Activated naive CD8-positive, alpha-beta T cell treated with anti-CD3 and anti-CD28 coated beads for 36 hours (primary cell): ENCODE measurements at places on chromosomes 5 and 9.

- H3K36me3 ChIP-seq = peaks cover 9% of the 10 kb centered on the region
- no peaks in the 10 kb centered on the region for H3K27me3 ChIP-seq
- no peak overlapping the region for H3K27ac ChIP-seq
- H3K4me3 ChIP-seq = no peak overlapping the region
Observed at GRCh38 chr5:132704875-132705274, 31.1 kb downstream of the IL4 start.

DNA sequence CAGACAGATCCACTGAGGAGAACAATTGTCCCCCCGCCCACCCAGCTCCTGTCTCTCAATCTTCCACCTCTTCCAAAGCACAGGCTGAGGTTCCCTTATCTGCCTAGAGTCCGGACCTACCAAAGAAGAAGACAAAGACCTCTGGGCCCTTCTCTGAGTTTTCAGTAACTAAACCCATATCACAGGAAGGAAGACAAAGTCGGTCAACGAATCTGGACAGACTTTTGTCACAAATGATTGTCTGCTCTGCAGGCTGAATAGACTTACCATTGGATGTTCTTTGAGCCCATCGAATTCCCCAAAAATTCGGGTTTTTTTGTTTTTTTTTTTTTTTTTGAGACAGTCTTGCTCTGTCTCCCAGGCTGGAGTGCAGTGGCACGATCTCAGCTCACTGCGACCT is 58.0 kb downstream of the C9orf50 start:
- no peaks in the 10 kb centered on the region for H3K36me3 ChIP-seq
- peaks cover 8% of the 10 kb centered on the region for H3K27me3 ChIP-seq
- H3K4me1 ChIP-seq = peaks cover 2% of the 10 kb centered on the region
- no peak for DNase-seq
- H3K27ac ChIP-seq = no peak overlapping the region

GRCh38 chr5:107500347-107500746 is 170.4 kb downstream of the EFNA5 start:
- no peak for DNase-seq
- H3K27me3 ChIP-seq = peaks cover 20% of the 10 kb centered on the region
- H3K4me3 ChIP-seq = no peak overlapping the region
- H3K4me1 ChIP-seq = peaks cover 5% of the 10 kb centered on the region

- peak; percentile 59 for DNase-seq
- peaks cover 33% of the 10 kb centered on the region for H3K36me3 ChIP-seq
- peak overlapping the region; percentile 85 for H3K4me3 ChIP-seq
- peaks cover 64% of the 10 kb centered on the region for H3K4me1 ChIP-seq
- peak overlapping the region; percentile 98 for H3K27ac ChIP-seq
Observed at GRCh38 chr9:97985058-97985861, 2.1 kb downstream of the ANP32B start.

GRCh38 chr9:99307851-99308250 is 85.8 kb downstream of the SEC61B start:
- no peak overlapping the region for H3K27ac ChIP-seq
- no peak for DNase-seq
- H3K36me3 ChIP-seq = no peaks in the 10 kb centered on the region
- no peaks in the 10 kb centered on the region for H3K27me3 ChIP-seq
- no peaks in the 10 kb centered on the region for H3K4me1 ChIP-seq

DNA sequence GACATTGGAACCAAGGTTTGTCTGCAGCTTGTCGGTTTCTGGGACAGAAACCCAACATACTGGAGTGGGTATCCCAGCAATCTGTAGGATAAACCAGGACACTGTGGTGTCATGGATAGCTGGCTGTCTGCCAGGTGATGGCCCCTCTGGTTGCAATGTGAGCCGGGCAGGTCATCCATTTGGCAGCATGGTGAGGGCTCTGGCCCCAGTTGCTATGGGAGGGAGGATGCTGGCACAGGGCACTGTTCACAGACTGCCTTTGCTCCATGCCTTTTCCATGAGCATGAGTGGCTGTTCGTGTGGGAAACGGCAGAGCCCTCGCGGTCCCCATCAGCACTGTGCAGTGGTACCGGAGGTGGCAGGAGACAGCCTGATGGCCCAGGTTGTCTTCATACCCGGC is 6.4 kb downstream of the S1PR3 start:
- peaks cover 42% of the 10 kb centered on the region for H3K27me3 ChIP-seq
- no peak overlapping the region for H3K27ac ChIP-seq
- peaks cover 3% of the 10 kb centered on the region for H3K4me1 ChIP-seq
- no peak overlapping the region for H3K4me3 ChIP-seq

DNA sequence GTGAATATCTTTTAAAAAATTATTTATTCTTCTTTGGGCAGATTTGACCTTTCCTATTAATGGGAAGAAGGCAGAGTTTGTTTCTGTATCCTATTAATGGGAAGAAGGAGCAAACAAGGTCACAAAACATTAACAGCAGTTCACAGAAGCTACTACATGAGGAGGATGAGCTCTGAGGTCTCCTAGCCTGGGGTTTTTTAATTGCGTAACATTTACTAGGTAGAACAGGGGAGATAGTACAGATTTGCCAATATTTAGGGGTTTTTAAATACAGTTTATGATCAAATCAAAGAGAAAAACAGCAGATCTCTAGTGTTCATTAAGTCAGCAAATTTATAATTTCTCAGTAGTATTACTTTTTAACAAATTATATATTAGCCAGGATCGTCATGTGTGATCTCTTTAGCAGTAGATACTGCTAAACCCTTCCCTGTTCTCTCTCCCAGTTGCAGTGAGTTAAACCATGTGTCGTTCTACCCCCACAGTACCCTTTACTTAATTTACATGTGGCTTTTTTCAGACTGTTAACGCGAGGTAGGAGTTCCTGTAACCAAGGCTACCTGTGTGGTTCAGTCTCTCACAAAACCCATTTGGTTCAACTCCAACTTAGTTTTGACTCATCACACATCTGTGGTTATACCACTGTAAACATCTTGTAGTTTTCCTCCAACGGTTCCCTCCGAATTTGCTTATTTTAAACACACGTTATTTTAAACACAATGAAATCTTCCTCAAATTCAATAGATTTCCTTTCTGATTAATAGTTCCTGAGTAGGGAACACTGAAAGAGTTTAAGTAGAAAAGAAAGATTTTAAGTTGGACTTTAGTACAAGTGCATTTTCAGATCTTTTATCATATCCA is 13.3 kb downstream of the SLC25A46 start:
- peaks cover 47% of the 10 kb centered on the region for H3K36me3 ChIP-seq
- peak overlapping the region; percentile 42 for H3K4me3 ChIP-seq
- H3K4me1 ChIP-seq = peaks cover 54% of the 10 kb centered on the region
- no peaks in the 10 kb centered on the region for H3K27me3 ChIP-seq

DNA sequence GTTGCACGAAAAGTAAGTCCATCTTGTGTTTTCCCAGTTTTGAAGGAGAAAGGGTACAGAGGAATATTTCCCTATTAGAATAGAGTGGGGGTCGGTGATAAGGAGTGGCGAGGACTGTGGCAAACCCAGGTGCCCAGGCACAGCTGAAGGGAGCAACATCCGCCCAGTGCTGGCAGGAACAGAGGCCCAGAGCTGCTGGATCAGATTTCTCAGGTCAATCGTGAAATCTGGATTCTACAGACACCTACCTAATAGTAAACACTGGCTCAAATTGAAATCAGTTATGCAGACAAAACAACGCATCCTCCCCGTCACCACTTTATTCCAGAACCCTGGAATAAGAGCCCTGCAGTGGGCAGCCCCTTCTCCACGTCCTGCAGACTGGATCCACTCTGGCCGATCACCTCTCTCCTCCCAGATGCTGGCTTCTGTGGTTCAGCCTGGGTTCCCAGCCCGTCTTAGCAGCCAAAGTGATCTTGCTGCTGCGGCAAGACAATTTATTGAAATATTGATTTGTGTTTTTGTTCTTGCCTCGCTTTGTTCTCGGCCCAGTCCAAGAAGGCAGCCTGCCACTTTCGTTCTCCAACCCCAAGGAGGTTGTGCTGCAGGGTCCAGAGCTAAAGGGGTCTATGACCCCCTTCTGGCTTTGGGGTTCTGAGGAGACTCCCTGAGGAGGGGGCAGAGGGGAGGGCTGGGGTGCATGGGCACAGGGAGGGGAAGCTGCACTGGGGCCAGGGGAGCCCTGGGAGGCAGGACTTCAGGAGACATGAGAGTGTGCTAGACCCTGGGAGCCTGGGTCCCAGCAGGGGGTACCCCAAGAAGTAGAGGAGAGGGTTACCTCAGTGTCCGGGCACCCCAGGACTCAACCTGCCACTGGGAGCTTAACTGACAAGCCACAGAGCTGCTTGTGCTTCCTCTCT is 103.3 kb downstream of the ZNF354C start:
- no peak overlapping the region for H3K27ac ChIP-seq
- peaks cover 3% of the 10 kb centered on the region for H3K4me1 ChIP-seq
- H3K36me3 ChIP-seq = no peaks in the 10 kb centered on the region
- H3K27me3 ChIP-seq = peaks cover 3% of the 10 kb centered on the region
- no peak for DNase-seq

DNA sequence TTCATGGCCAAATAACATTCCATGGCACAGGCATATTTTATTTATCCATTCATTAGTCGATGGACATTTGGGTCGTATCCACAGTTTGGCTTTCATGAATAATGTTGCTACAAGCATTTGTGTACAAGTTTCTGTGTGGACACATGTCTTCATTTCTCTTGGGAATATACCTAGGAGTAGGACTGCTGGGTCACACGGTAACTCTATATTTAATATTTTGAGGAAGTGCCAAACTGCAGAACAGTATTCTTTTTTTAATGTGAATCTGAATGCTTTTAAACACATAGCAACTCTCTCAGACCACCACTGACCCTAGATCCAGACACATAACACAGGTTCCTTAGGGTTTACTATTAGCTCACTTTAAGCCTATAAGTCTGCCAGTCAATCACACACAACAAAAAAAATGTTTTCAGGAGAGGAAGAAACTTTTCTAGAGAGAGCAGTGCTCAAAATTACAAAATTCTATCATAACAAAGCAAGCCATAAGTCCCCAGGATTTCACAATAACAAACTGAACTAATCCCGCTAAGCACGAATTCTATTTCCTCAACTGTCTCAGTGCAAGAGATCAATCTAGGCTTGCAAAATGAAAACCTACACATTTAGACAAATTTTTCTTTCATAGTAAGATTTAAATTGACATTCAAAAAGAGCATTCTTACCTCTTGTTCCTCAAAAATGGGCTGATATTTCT is 41.8 kb upstream of the GABBR2 start:
- no peak overlapping the region for H3K4me3 ChIP-seq
- no peaks in the 10 kb centered on the region for H3K27me3 ChIP-seq
- H3K27ac ChIP-seq = no peak overlapping the region
- H3K36me3 ChIP-seq = peaks cover 37% of the 10 kb centered on the region
- no peak for DNase-seq
- no peaks in the 10 kb centered on the region for H3K4me1 ChIP-seq

GRCh38 chr5:56060276-56061110 is 65.7 kb upstream of the IL6ST start:
- DNase-seq = peak; percentile 70
- H3K27ac ChIP-seq = peak overlapping the region; percentile 38
- no peaks in the 10 kb centered on the region for H3K27me3 ChIP-seq
- peak overlapping the region; percentile 6 for H3K4me3 ChIP-seq
- H3K4me1 ChIP-seq = peaks cover 69% of the 10 kb centered on the region

DNA sequence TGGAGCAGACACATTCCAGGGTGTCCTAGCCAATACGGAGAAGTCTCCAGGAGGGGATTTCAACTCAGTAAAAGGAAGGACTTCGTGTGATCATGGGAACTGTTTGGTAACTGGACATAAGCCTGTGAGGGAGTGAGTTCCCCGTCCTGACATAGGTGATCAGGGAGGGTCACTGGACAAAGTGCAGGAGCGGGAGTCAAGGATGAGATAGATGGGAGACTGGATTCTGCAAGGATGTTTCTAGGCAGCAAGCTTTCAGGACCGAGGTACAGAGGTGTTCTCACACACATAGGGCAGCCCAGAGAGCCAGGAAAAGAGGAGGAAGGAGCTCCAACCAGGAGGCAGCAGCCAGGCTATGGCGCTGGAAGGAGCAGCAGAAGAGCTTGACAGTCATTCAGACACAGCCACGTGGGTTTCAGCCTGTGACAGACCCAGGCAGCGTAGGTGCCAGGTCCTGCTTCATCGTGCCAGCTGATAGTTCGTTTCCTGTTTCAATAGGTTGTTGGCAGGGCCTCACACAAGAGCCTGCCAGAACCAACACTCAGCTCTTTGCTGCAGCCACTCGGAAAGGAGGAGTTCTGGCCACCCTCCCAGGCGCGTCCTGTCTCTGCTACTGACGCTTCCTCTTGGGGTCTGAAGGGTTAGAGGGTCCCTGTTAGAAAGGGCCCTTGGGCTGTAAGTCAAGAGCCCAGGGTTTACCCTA is 84.1 kb downstream of the AMBP start:
- H3K4me1 ChIP-seq = peaks cover 20% of the 10 kb centered on the region
- no peak for DNase-seq
- H3K27me3 ChIP-seq = no peaks in the 10 kb centered on the region

GRCh38 chr5:54658010-54658409 is 140.5 kb downstream of the SNX18 start:
- no peaks in the 10 kb centered on the region for H3K27me3 ChIP-seq
- DNase-seq = no peak
- H3K36me3 ChIP-seq = no peaks in the 10 kb centered on the region
- H3K4me3 ChIP-seq = no peak overlapping the region

DNA sequence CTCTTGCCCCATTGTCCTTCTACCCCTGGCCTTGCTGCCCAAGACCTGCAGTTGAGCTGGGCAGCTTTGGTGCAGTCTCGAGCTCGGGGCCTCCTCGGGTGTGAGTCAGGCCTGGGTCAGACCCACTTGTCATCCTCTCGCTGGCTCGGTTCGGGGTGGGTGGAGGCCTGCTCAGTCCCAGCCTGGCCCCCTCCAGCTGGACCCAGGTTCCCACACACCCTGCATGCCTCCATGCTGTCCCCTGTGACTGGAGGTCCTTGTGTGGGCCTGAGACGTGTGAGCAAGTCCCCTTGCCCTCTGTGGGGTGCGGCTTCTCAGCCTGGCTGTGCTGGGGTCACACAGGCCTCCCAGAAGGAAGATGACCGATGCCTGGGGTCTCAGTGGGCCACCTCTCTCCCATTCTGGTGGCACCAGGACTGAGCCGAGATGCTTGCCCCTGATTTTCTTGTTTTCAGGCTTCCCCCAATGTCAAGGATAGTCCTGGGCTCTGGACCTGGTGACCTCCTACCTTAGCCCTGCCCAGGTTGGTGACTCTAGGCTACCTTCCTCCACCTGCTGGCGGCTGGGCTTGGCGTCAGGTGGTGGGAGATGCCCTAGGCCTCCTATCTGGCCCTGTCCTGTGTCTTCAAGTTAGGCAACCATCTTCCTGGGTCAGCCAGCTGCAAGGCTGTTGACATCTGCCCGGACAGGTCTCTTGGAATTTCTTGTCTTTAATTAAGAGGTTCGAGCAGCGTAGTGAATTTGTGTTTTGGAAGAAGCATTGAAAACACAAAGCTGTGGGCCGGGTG is 15.1 kb downstream of the WNK2 start:
- DNase-seq = no peak
- no peaks in the 10 kb centered on the region for H3K27me3 ChIP-seq
- no peaks in the 10 kb centered on the region for H3K36me3 ChIP-seq

DNA sequence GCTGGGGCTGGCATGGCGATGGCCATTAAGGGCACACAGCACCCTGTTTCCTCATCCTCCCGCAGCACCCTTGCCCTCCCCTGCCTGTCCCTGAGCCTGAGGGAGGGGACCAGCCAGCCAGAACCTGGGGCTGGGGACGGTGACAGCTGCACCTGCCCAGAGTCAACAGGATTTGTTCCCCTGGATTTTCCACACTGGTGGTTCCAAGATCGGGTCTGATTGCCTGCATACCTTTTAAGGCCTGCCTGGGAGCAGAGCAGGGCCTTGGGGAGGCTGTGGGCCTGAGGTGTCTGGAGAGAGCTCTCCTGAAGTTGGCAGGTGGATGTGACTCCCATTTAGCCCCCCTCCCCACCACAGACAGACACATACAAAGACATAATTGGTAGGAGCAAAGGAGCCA is 61.0 kb upstream of the C5orf58 start:
- H3K27me3 ChIP-seq = no peaks in the 10 kb centered on the region
- H3K27ac ChIP-seq = no peak overlapping the region
- no peak for DNase-seq
- no peaks in the 10 kb centered on the region for H3K4me1 ChIP-seq

- H3K27ac ChIP-seq = no peak overlapping the region
- H3K36me3 ChIP-seq = no peaks in the 10 kb centered on the region
Observed at GRCh38 chr5:159545156-159545555, 214.9 kb upstream of the IL12B start.
